KG1 (cell line): ENCODE measurements at places on chromosomes 7 and 10.

DNA sequence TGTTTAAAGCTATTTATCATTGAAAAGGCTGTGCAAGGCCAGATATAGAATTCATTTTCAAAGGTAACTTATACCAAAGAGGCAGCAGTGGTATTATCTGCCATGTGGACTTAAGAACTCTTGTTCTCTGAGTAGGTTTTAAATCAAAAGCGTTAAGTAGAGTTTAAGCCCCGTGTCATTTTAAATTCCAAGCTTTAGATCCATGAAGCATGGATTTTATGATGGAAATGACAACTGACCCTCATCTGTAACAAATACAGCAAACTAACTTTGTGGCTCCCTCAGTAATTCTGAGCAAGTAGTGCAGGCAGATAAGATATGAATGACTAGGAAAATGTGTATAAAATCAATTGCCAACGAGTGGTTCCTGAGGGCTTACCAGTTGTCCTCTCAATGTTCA is 247.0 kb downstream of the WDR11 start:
- DNase-seq, result no peak

DNA sequence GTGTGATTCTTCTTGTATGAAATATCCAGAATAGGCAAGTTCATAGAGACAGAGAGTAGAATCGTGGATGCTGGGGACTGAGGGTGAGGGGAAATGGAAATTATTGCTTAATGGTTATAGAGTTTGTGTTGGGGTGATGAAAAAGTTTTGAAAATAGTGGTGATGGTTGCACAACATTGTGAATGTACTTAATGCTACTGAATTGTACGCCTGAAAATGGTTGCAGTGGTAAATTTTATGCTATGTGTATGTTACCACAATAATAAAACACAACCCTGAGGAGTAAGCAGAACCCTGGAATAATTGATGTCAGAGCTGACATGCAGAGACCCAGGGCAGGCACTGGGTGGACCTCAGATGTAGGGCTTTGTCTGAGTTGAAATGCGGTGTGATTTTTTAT is 57.6 kb downstream of the TACR2 start:
- DNase-seq, result no peak

- no peak for DNase-seq
These were observed 273.1 kb downstream of the AUTS2 start for GRCh38 chr7:69871213-69871885.

- DNase-seq, result no peak
These were observed 395.8 kb upstream of the PHF14 start for GRCh38 chr7:10577866-10578374.

DNA sequence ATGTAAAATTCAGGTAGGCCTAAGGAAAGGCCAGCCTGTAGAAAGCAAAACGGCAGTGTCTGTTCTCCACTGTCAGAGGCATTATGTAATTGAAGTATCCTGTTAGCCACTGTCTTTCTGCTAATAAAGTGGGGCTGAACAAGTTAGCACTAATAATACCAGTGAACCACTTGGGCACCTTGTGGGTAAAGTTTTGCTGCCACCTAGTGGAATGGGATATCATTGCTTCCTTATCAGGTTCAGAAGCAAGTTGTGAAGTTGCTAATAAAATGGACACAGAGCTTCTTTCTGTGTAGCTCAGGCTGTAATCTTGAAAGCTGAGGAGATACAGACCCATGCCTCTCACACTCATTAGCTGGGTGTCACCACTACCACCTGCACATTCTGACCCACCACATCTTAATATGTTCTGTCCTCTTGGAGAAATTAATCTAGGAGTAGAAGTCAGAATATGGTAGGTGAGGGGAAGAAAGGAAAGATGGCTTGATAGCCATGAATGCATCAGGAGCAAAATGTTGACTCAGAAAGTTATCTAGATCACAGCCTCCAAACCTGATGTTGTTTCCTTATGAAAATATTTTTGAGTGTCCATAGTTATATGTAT is 175.1 kb downstream of the SEPTIN7 start:
- peak; percentile 69 for DNase-seq

DNA sequence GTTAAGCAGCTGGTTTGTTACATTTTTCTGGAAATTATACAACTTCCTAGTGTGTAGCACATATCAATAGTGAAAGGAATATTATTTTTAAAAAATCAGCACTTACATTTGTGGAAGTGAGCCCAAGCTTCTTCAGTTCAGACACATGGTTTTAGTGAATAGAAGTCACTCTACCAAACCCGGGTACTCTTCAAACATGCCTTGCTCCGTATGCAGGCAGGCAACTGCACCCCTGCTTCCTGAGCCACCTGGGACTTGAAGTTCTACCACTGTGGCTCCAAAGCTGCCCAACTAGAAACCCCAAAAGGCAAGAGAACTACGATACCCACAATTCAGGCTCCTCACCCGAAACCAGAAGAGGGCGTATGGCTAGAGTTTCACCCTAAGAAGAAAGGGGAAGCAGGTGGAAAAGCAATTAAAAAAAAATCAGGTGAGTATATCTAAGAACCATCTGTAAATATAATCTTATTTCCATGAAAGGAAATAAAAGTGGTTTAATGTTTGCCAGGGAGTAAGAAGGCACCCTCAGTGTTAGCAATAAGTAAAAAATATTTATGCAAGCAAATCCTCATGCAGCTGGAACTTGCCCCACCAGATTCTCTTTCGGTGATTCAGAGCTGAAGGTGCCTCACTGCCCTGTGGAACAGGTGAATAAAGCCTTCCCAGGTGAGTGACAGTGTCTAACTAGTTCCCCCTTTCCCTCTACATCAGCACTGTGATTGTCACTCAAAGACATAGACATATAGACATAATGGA is at the start of gene MACC1:
Gene MACC1, minus strand, starts transcription at position 192 of the 756 bp plus-strand sequence. CDS start 55,522 bp downstream, outside the sequence.
- peak; percentile 76 for DNase-seq

GRCh38 chr7:108581655-108582491 is 12.2 kb downstream of the DNAJB9 start:
- DNase-seq, result no peak

DNA sequence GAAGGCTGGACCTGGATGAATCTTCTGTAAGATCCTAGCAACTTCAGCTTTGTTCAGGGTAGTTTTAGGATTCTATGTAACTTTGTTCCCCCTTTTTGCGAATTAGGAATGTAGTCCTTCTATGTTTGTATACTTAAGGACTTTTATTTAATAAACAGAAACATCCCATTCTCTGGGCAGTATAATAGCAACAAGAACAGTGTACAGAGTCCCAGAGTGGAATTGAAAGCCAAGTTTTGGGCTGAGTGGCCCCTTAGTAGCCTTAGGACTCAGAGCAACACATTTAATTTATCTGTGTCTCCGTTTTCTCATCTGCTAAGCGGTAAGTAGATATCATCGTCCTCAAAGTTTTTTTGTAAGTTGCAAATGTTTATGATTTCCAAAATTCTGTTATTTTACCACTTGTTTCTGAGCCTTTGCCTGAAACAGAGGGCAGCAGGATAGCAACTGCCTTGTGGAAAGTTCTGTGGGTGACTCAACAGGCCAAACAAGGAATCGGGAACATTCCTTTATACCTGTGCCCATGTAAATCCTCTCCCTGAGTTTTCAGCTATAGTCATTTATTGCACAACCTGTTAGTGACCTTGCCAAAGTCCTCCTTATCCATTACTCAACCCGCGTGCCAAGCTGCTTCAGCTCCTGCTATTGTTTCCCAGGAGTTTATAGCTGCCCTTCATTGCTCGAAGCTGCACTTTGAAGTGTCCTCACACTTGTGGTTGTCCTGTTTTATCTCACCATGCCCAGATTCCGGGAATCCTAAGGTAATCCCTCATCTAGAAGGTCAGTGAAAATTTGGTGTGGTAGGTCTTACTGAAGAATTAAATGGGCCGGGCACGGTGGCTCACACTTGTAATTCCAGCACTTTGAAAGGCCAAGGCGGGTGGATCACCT is 199.1 kb upstream of the AHR start:
- no peak for DNase-seq

GRCh38 chr10:63268798-63269503 is 135.8 kb downstream of the NRBF2 start:
- peak; percentile 81 for DNase-seq

GRCh38 chr7:88771417-88771816 is 11.9 kb downstream of the ZNF804B start:
- DNase-seq, result no peak

GRCh38 chr7:52854681-52855080 is 180.8 kb upstream of the POM121L12 start:
- DNase-seq, result no peak

GRCh38 chr7:98232799-98233198 is 19.2 kb downstream of the TECPR1 start:
- DNase-seq, result no peak
